ENCODE measurements at places on chromosomes 6 and 20. TPM values are rescaled to one million over a fixed set of nuclear protein-coding genes. Genes with fewer than 3 reads are reported as not detected.

DNA sequence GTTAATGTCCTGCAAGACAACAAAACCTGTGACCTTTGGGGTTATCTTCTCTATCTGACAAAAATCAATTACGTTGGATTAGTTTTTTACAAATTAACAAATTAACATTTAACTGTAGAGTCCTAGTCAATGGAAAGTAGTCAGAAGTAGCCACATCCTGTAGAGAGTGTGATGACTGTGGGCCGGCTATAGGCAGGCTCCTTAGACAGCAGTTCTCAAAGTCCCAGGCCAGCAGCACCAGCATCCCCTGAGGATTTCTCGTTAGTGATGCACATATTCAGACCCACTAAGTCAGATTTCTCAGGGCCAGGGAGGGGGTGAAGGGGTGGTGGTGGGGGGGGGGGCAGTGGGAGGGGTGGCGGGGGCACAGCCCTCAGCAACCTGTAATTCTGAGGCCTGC is 37.2 kb downstream of the ZNF341 start:
- DNase-seq = no peak

GRCh38 chr6:125989631-125990030 is 3.3 kb downstream of the TRMT11 start:
- no peak for DNase-seq

DNA sequence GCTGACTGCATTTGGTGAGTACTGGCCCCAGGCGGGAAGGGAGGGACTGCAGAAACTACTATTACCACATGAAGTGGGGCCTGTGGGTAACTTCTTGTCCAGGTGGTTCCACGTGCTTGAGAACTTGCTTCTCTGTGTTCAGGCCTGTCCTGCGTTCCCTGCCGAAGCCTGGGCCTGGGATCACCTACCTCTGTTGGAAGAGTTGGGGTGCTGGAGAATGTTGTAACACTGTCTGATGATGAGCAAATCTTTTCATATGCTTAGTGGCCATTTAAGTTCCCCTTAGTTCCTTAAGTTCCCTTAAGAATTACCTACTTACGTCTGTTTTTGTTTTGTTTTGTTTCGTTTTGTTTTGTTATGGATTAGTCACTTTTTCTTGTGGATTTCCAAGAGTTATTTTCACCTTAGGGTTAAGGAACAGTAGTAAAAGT is 154.4 kb downstream of the DTNBP1 start:
- no peak for DNase-seq

MOCS1 gene
- 3.4 TPM for total RNA-seq

DDX43 gene
- total RNA-seq = 1.0 TPM

TUBB2B gene
- not detected for total RNA-seq
